ENCODE measurements at places on chromosomes 6 and 20.

- DNase-seq, result no peak
These were observed 35.8 kb downstream of the PDSS2 start for GRCh38 chr6:107423474-107423990.

GRCh38 chr20:8755340-8756118, 313.4 kb upstream of the PLCB4 start:
- DNase-seq, result no peak

GRCh38 chr20:60573003-60573680, 614.9 kb downstream of the CDH26 start:
- no peak for DNase-seq

DNA sequence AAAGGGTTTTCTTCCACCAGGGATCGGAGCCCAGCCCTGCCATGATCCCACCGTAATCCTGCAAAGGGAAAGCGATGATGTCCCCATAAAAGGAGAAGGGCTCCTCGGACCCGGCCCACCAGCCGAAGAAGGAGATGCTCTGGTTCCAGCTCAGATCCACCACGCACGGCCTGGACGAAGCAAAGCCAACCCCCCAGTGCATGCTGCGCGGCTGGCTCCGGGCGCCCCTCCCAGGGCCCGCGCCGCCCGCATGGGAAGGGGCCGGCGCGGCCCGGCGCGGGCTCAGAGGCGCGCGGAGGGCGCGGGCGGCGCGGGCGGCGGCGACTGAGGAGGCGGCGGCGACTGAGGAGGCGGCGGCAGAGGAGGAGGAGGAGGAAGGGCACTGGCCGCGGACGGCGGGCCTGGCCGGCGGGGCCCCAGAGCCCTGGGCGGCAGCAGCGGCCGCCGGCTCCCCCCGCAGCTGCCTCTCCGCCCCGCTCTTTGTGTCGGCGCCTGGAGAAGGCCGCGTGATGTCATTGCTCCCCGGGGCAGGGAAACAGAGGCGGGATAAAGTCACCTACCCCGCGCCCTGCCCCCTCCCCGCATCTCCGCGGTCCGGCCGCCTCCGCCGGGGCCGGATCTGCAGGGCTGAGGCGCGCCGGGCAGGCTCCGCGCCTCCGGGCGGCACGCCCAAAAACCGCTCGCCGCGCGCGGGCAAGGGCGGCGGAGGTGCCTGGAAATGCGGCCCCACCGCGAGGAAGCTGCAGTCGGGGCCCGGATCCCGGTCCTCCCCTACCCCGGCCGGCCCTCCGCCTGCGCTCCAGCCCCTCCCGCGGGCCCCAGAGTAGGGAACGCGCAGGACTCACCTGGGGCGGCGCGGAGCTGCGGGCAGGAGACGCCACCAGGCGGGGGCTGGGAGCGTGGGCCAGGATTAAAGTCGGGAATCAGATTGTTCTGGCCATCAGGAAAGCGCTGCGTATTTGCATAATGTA, at the start of gene FAXC:
FAXC (minus strand) TSS at position 504 of the 971 bp plus-strand sequence; CDS start at position 202, 302 bp downstream.
- no peak for DNase-seq

DNA sequence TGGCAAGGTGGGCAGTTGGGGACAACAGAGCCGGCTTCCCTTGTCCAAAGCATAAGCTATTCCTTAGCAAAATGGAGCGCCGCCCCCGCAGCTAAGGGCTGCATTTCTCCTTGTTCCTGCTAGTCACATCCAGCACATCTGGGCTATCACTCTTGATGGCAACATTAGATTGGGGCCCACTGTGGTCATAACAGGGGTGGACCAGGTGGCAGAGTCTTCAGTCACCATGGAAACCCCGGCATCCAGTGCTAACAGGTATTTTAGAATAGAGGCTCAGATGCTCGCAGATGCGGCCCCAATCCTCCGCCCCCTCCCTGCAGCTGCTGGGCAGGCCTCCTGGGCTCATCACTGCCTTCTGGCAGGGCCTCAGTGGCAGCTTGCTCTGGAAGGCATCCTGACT, 168.2 kb upstream of the PROKR2 start:
- no peak for DNase-seq

- DNase-seq, result peak; percentile 96
These were observed 231.5 kb upstream of the SUPT3H start for GRCh38 chr6:45609141-45609638.

DNA sequence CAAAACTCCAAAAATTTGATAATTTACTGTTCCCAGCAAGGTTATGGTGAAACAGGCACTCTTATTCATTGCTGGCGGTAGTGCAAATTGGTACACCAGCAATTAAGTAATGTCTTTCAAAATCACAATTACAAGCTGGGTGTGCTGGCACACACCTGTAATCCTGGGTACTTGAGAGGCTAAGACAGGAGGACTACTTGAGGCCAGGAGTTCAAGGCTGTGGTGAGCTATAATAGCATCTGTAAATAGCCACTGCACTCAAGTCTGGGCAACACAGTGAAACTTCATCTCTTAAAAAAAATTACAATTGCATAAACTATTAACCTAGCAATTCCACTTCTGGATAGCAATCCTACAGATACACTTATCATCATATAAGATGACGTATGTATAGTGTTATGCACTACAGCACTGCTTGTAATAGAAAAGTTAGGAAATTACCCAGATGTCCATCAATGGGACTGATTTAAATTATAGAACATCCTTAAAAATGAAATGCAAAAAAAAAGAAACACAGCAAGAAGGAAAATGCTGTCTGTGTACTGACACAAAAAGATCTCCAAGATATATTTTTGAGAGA, 31.4 kb downstream of the NCOA6 start:
- DNase-seq, result no peak

GRCh38 chr6:145547594-145548335, 187.6 kb downstream of the EPM2A start:
- no peak for DNase-seq

DNA sequence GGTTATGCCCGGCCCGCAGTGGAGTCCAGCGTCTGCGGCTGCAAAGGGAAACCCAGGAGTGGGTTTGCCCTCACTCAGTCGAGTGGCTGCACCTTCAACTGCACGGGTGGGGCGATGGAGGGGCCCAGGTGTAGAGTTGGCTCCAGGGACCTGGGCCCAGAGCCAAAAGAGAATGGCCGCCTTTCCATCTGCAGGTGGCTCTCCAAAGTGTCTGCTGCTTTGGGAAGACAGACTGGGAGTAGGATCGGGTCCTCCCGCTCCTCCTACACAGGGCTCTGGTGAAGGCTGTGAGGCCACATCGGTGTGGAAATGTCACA, 80.1 kb downstream of the PTPN1 start:
- DNase-seq, result no peak

DNA sequence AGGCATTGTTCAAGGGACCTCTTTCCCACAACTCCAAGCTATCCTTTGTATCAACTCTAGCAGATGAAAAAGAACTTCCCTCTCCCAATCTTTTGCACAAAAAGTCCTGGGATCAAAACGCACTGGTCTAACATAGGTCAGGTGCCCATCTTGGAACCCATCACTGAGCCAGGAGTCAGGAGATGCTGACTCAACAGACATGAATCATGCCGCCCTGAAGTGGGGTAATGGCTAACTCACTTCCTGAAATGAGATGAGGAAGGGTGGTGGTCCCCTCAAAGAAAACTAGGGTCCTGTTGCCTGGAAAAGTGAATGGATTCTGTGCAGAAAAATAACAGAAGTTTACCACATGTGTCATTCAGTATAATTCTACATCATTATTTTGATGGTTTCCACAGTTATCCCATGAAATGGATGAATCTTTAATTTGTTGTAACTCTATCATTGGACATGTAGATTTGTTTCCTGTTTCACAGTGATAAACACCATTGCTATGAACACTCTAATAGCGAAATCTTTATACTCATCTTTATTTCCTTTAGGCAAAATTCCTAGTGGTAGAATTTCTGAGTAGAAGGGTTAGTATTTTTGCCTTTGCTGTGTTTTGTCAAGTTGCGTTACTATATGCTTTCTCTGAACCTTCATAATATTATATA, 151.3 kb downstream of the SLC16A10 start:
- DNase-seq, result no peak

DNA sequence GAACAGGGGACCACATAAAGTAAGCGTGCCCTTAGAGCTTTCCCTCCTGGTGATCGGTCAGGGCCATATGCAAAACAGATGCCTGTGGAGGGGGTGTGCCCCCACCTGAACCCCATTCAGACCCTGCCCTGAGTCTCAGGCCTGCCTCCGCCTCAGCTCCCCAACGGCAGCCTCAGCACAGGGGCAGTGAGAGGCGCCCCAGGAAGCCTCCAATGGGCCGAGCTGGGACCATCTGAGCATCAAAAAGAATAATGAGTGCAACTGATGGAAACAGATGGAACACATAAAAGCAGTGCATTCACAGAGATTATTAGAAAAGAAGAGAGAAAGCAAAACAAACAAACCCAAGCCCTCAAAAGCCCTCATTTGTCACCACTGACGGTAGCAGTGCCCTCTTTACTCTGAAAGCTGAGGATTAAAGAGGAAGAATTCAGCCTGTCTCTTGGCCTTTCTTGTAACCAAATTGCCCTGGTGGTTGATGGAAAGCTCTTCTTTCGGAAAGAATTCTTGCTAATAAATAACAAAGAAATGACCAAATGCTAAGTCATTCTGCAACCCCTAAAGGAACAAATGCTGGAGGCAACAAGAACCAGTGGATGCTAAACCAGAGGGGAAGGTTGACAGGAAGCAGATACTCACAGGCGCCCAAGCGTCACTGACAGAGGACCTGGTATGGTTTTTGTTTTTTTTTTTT, 6.8 kb downstream of the ADISSP start:
- DNase-seq, result no peak

DNA sequence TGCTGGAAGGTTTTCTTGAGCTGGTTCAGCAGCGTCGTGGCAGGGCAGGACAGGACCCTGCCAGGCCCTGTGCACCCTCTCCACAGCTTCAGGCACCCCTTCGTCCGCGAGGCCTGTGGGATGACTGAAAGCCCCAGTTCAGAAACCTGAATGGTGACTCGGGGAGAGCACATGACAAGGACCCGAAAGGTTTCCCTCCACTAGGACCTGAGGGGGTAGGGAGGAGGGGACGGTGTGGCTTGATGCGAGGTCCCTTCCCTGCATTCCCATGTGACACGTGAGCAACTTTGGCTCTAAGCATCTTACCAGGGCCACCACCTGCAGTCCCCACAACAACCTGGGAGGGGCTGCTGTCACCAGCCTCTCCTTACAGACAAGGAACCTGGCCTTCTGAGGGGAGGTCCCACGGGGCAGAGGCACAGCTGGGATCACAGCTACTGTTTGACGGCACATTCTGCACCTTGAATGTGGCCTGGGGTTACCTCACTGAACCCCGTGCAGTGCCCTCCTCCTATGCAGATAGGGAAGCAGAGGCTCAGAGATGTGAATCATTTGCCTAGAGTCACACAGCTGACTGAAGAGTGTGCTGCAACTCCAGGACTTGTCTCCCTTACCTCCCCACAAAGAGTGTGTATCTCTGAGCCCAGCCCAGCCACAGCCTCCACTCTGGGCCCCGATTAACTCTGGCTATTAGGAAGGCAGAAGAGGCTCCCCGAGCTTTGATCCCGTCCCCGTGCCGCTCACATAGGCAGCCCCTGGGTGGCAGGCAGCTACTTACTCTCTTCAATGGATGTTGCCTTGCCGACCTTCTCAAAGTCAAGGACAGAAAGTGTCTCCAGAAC, 84.6 kb downstream of the PTPN1 start:
- no peak for DNase-seq

GRCh38 chr6:16743664-16744210, 17.5 kb downstream of the ATXN1 start:
- DNase-seq, result no peak

DNA sequence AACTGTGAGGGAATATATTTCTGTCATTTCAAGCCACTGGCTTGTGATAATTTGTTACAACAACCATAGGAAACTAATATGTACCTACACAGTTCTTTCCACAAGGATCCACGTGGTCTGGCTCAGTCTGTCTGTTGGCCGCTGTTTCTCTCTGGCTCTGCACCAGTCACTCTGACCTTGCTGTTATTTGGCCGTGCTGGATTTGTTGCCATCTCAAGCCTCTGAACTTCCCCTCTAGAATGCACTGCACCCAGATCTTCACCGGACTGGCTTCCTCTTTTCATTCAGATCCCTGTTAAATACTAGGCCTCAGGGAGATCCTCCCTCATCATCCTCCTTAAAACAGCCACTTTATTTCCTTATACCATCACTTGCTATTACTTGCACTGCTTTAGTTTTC, 446.8 kb downstream of the TFAP2B start:
- DNase-seq, result no peak

GRCh38 chr20:2747676-2748235, 52.7 kb downstream of the CPXM1 start:
- no peak for DNase-seq

- DNase-seq, result peak; percentile 27
These were observed 560.0 kb downstream of the TBC1D32 start for GRCh38 chr6:120774275-120774674.

- no peak for DNase-seq
These were observed 53.8 kb upstream of the NRSN1 start for GRCh38 chr6:24072038-24072746.

- DNase-seq, result no peak
These were observed 350.9 kb downstream of the SMOC2 start for GRCh38 chr6:168791917-168792316.

- peak; percentile 94 for DNase-seq
These were observed 6.3 kb downstream of the TNFAIP3 start for GRCh38 chr6:137873273-137873762.

- DNase-seq, result no peak
These were observed 53.2 kb upstream of the IYD start for GRCh38 chr6:150315626-150316025.

DNA sequence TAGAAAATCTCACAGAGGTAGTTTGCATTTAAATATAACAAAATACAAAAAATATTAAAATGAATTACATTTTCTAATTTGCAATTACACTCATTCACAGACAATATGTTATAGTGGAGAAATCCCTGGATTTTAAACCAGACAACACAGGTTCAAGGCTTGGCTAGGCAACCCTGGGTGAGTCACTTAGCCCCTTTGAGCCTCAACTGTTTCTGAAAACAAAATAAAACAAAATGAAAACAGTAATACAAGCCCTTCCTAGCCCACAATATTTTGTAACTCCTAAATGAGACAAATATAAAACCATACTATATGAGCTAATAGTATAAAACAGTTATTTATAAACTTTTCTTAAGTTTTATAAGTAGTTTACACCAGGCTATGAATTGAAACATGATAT, 41.0 kb downstream of the UQCC1 start:
- no peak for DNase-seq

GRCh38 chr6:45423824-45424450, 46.2 kb upstream of the SUPT3H start:
- DNase-seq, result no peak

GRCh38 chr6:52284131-52284459, 447 bp downstream of the MCM3 start:
- no peak for DNase-seq

DNA sequence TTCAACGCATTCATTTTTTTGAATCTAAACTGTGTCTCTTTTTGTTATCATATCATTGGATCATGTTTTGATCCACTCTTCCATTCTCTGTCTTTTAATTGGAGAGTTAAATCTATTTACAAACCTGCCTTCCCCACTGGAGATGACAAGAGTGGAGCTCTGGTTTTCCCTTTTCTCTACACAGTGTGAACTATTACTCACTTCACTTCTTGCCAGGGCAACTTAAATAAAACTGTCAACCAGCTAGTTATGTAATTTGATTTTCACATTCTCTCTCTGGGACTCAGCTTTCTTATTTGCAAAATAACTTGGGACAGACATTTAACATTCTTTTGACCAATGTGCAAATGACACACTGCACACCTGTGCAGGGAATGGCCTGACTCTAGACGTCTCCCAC, 230.8 kb upstream of the CST7 start:
- no peak for DNase-seq

GRCh38 chr6:82712389-82712788, 348.8 kb downstream of the TPBG start:
- no peak for DNase-seq

GRCh38 chr6:1383729-1384548, 5.4 kb upstream of the FOXF2 start:
- no peak for DNase-seq
